ENCODE measurements at places on chromosomes 1 and 21.

- DNase-seq, result no peak
Observed at GRCh38 chr1:225299624-225300023, 128.2 kb downstream of the LBR start.

GRCh38 chr1:183646776-183647175 is 6.3 kb downstream of the APOBEC4 start:
- DNase-seq, result no peak

GRCh38 chr1:245292553-245292952 is 137.8 kb downstream of the KIF26B start:
- DNase-seq, result no peak

GRCh38 chr1:181014477-181015250 is 8.0 kb downstream of the STX6 start:
- no peak for DNase-seq

DNA sequence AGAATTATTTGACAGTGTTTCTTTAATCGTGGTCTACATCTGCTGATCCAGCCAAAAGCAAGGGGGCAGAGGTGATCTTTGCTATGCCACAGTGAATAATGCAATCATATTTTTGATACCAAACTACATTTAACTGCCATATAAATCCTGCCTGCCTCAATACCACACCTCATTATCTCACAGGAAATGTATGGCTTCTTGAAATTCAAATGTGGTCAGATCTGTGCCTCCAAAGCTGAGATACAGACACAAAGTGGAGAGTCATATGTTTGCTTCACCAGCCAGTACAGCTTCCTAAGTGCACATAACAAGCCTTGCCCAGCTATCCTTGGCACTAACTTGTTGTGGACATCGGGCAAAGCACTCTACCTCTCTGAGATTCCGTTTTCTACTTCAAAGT is 250.0 kb upstream of the NFIA start:
- no peak for DNase-seq

- no peak for DNase-seq
Observed at GRCh38 chr1:41345434-41346075, 15.7 kb upstream of the FOXO6 start.
